CD14-positive monocyte (primary cell): ENCODE measurements at places on chromosomes 11 and 22.
A peak's percentile ranks its signal among the peaks of the same experiment; 100 is the strongest.

- no peak for DNase-seq
Measured at GRCh38 chr11:128018692-128019091, 568.7 kb downstream of the ETS1 start.

GRCh38 chr11:35077709-35078469 lies 61.1 kb upstream of the CD44 start:
- peak; percentile 89 for DNase-seq

GRCh38 chr11:74948546-74948897 lies 369 bp downstream of the XRRA1 start:
- no peak for DNase-seq

DNA sequence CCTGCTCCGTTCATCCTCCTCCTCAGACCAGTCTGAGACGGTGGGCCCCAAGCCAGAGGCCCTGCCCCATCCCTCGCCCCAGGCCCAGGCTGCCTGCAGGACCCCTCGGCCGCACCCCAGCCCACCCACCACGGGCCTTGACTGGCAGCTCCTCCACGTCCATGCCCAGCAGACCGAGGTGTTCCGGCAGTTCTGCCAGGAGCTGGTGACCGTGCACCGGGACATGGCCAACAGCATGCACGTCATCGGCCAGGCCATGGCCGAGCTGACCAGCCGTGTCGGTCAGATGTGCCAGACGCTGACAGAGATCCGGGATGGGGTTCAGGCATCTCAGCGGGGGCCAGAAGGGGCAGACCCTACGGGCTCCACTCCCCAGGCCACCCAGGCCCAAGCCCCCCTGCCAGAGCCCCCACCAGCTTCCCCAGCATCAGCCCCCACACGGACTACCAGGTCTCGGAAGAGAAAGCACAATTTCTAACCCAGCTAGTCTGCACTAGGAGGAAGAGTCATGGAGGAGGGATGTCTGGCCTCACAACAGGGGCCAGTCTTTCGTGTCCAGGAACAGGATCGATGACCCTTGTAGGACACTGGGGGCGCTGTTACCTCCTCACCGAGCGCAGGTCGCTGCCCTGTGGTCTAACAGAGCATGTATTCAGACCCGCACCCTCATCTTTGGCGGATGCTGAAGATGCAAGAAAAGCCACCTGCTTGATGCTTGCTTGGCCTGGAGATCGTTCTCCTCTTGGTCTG lies 66.3 kb downstream of the PRDM11 start:
- DNase-seq, result no peak

DNA sequence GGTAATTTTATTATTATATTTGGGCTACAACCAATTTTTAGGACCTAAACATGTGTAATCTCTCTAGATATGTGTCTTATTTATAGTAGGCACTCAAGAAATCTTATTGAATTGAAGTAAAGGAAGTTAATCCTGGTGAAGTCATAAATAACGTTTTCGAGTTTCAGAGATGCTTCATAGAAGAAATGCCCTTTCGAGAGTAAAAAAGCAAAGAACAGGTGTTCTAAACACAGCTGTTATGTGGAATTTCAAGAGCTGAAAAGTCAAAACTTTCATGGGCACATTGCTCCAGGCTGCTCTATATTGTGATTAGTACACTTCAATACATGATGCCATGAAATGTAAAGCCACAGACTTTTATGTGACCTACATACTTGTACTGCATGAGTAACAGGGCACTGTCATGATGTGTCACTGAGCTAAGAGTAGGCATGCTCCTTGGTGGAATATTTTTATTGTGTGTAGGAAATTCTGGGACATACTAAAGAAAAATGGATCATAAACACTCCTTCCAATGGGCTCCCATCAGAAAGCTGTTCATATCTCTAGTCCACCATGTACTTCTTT lies 7.2 kb upstream of the ELMOD1 start:
- DNase-seq, result no peak

- DNase-seq, result no peak
Measured at GRCh38 chr22:17218341-17218740, 894 bp downstream of the ADA2 start.

- DNase-seq, result no peak
Measured at GRCh38 chr11:94175535-94175934, 46.9 kb downstream of the PANX1 start.

- no peak for DNase-seq
Measured at GRCh38 chr11:77038029-77038824, 4.0 kb downstream of the B3GNT6 start.

DNA sequence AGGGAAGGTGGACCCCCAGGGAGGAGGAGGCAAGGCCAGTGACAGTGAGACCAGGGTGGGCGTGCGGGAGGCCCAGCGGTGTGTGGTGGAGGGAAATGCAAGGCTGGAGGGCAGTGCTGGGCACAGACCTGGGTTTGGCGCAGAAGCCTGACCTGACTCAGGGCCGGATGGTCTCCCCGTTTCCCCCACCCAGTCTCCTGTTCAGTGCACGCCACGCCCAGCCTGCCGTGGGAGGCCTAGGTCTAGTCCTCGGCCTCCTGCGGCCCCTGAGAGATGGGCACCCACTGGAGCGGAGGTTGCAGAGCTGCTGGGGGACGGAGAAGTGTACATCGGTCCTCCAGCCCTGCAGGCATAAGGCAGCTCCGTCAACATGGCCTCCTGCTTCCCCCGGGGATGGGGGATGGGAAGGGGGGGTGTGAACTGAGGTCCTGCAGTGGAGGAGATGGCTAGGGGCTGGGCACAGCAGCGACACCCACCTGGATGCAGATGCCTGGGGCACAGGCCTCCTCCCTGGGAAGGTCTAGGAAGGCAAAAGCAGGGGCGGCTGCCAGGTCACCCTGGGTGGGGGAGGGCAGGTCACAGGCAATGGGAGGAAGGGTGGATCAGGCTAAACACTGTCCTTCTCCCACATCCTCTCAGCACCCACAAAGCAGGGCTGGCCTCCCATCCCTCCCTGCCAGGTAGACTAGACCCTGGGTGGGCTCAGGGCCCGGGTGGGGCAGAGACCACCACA lies 15.9 kb downstream of the IL17REL start:
- no peak for DNase-seq

DNA sequence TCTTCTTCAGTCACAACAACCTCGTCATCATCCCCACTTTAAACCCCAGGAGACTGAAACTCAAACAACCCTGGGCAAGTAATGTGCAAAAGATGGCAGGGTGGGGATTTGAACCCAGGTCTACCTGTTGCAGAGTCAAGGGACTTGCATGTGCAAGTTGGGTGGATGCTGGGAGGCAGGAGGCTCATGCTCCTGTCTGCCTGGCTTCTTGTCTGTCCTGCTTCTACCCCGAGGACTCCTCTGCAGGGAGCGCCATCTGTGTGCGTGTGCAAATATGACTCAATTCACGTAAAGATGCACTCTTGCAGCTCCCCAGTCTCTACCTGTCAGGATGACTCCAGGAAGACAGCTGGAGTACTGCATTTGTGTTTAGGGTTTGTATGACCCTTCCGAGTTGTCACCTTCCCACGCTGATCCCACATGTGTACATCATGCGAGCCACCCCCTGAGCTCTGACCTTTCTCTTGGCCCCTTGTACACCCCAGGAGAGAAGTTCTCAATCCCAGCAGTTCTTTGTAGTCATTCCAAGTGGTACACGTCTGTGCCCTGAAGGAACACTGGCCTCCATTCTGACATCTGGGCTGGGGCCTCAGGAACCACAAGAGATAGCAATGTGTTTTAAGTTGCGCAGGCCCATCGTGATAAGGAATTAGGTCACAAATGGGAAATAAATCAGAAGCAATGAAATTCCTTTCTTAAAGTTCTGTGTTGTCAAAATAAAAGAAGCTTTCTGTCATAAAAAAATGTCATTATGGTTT lies 95.7 kb downstream of the CWC15 start:
- DNase-seq, result no peak

GRCh38 chr22:17612057-17612456 lies 16.5 kb downstream of the ATP6V1E1 start:
- no peak for DNase-seq

GRCh38 chr22:47292546-47293320 lies 530.3 kb downstream of the TBC1D22A start:
- DNase-seq, result no peak

DNA sequence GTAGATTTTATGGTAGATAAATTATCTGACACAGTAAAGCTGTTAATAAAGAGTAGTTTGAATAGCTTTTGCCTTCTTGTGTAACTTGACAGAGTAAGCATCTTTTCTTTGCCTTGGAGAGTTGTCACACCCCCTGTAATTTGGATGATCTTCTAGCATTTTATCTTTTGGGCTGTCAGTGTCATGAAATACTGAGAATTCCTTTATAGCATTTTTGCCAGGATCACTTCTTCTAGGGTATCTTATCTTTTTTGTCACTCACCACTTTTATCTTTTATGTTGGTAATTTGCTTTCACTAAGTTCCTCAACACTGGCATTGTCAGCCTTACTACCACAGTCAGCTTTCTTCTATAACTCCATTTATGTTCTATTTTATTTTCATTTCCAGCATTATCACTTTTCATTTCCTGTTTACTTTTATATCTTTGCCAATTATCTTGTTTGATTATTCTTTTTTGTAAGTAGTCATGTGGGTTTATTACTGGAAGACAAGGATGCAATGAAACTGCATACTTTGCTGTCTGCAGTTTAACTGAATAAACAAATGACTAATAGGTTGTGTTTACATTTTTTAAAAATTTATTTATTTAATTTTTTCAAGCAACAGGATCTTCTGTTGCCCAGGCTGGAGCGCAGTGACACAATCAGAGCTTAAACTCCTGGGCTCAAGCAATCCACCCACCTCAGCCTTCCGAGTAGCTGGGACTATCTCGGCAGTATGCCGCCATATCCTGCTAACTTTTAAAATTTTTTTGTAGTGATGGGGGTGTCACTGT lies 28.1 kb upstream of the ACAT1 start:
- no peak for DNase-seq

GRCh38 chr11:122337704-122338103 lies 221.7 kb upstream of the BLID start:
- no peak for DNase-seq
